ENCODE measurements at places on chromosomes 6 and 20. TPM values are rescaled to one million over a fixed set of nuclear protein-coding genes. Genes with fewer than 3 reads are reported as not detected.

The GJA10 gene
- polyA plus RNA-seq: not detected

The SLC25A27 gene
- 3.7 TPM for polyA plus RNA-seq

The BPI gene
- not detected for polyA plus RNA-seq

The SPAG4 gene
- 2.8 TPM for polyA plus RNA-seq

The CALHM6 gene
- 2.7 TPM for polyA plus RNA-seq

The BMP7 gene
- polyA plus RNA-seq: 0.92 TPM

The C4B gene
- 20.3 TPM for polyA plus RNA-seq

The CALHM4 gene
- polyA plus RNA-seq: not detected

The B3GAT2 gene
- 0.22 TPM for polyA plus RNA-seq

The AVP gene
- 0.40 TPM for polyA plus RNA-seq

The LGSN gene
- polyA plus RNA-seq: not detected

The VWA7 gene
- polyA plus RNA-seq: 2.9 TPM

The RAET1L gene
- polyA plus RNA-seq: not detected

The RGS17 gene
- 0.15 TPM for polyA plus RNA-seq

The SNAP91 gene
- not detected for polyA plus RNA-seq

The MCCD1 gene
- polyA plus RNA-seq: not detected

The EHMT2 gene
- 32.4 TPM for polyA plus RNA-seq

The MOCS1 gene
- polyA plus RNA-seq: 11.9 TPM

The BHLHE23 gene
- polyA plus RNA-seq: not detected

The NRN1 gene
- 2.0 TPM for polyA plus RNA-seq

The PRR18 gene
- polyA plus RNA-seq: 0.68 TPM

The EPPIN gene
- not detected for polyA plus RNA-seq

The DPPA5 gene
- not detected for polyA plus RNA-seq

The C6orf118 gene
- polyA plus RNA-seq: not detected

The SUMO4 gene
- not detected for polyA plus RNA-seq

The SLC52A3 gene
- 8.5 TPM for polyA plus RNA-seq

The CST7 gene
- 3.1 TPM for polyA plus RNA-seq

The GNMT gene
- polyA plus RNA-seq: 0.34 TPM

The TTBK1 gene
- polyA plus RNA-seq: 2.1 TPM

The PIGU gene
- 4.9 TPM for polyA plus RNA-seq

The FOXA2 gene
- polyA plus RNA-seq: 6.5 TPM

The TPBG gene
- 1.3 TPM for polyA plus RNA-seq

The TDRD6 gene
- 0.49 TPM for polyA plus RNA-seq

The GLP1R gene
- not detected for polyA plus RNA-seq

The CNBD2 gene
- polyA plus RNA-seq: 16.5 TPM

The RNF144B gene
- 1.9 TPM for polyA plus RNA-seq

The EEF1A2 gene
- 18.6 TPM for polyA plus RNA-seq

The PPP1R10 gene
- polyA plus RNA-seq: 30.0 TPM

The PPP1R3G gene
- polyA plus RNA-seq: not detected

The SSTR4 gene
- not detected for polyA plus RNA-seq

The SMPD2 gene
- polyA plus RNA-seq: 16.5 TPM

The TULP1 gene
- 0.72 TPM for polyA plus RNA-seq

The MEI4 gene
- polyA plus RNA-seq: 0.09 TPM

The SPATA25 gene
- 16.4 TPM for polyA plus RNA-seq

The TPMT gene
- polyA plus RNA-seq: 74.8 TPM

The BMP6 gene
- polyA plus RNA-seq: 0.53 TPM

The POPDC3 gene
- polyA plus RNA-seq: 0.21 TPM

The COX7A2 gene
- 1,298 TPM for polyA plus RNA-seq

The APCDD1L gene
- not detected for polyA plus RNA-seq

The BNIP5 gene
- 17.2 TPM for polyA plus RNA-seq

The VSX1 gene
- polyA plus RNA-seq: not detected

The C20orf144 gene
- polyA plus RNA-seq: 0.07 TPM

The TCP11 gene
- 0.03 TPM for polyA plus RNA-seq

The EFCAB8 gene
- 0.38 TPM for polyA plus RNA-seq

The TP53TG5 gene
- polyA plus RNA-seq: not detected
